ENCODE measurements at places on chromosomes 2 and 18. TPM values are rescaled to one million over a fixed set of nuclear protein-coding genes. Genes with fewer than 3 reads are reported as not detected.

DNA sequence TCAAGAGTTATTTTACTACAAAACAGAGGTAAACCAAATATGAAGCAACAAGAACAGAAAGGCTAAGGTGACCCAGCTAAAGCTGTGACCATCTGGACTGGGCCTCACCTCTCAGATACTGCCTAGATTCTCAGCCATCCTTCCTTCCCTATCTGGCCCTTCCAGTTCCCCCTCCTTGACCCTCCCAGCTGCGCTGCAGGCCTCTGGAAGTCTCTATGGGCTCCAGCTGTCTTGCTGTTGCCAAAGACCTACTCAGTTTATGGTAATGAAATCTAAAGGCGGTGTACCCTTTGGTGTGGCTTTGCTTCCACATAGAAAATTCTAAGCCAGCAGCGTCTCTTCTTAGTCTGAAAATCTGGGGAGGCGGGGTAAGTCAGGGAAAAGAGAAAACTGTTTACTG, 55.7 kb downstream of the ARHGEF33 start:
- no peaks in the 10 kb centered on the region for H3K4me1 ChIP-seq
- DNase-seq, result no peak
- H3K27ac ChIP-seq, result no peak overlapping the region

GRCh38 chr18:22468554-22468891, 50.8 kb upstream of the CTAGE1 start:
- H3K36me3 ChIP-seq, result no peaks in the 10 kb centered on the region
- H3K4me3 ChIP-seq, result no peak overlapping the region
- DNase-seq, result no peak
- peaks cover 38% of the 10 kb centered on the region for H3K4me1 ChIP-seq

DNA sequence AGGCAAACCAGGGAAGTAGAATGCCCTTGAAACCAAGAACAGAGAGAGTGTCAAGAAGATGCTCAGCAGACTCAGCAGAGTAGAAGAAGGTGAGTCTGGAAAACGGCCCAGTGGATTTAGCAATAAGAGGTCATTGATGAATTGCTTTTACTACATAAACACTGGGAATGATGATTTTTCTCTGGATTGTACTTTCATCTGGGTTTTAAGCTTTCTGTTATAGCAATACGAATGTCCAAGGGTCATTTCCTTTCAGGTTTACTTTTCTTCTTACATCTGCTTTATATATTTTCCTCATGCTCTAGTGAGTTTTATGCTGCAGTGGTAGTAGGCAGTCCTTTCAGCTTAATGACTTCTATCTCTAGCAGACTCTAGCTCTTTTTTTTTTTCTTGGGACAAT, 16.9 kb downstream of the EML6 start:
- H3K4me1 ChIP-seq, result no peaks in the 10 kb centered on the region
- no peak overlapping the region for H3K4me3 ChIP-seq
- no peak overlapping the region for H3K27ac ChIP-seq
- H3K27me3 ChIP-seq, result peaks cover 6% of the 10 kb centered on the region
- no peak for DNase-seq
- H3K36me3 ChIP-seq, result no peaks in the 10 kb centered on the region

DNA sequence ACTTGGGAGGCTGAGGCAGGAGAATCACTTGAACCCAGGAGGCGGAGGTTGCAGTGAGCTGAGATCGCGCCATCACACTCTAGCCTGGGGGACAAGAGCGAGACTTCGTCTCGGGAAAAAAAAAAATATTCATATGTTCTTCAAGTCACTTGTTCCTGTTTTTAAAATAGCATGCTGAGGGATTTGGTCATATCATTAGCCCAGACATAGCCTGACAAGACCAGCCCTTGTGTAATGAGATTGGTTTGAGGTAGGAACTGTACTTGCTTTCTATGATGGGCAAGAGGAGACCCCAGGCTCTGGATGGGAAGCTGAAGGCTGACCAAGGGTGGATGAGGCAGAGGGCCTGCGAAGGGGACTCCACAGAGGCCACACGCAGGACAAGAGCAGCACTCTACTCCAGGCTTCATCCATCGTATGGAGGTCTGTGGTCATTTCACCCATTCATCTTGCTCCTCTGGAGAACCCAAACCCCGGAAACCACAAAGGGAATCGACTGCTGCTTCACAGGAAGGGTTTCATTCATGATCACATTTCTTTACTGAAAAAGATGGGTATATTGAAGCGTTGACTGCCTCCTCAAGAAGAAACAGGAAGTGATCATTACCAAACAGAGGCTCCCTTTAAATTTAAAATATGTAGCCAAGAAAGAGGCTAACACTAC, 87.1 kb upstream of the ZNF397 start:
- H3K27ac ChIP-seq, result peak overlapping the region; percentile 82
- H3K36me3 ChIP-seq, result peaks cover 4% of the 10 kb centered on the region
- H3K27me3 ChIP-seq, result no peaks in the 10 kb centered on the region

- no peak overlapping the region for H3K27ac ChIP-seq
- peaks cover 19% of the 10 kb centered on the region for H3K36me3 ChIP-seq
- peaks cover 11% of the 10 kb centered on the region for H3K27me3 ChIP-seq
- no peaks in the 10 kb centered on the region for H3K4me1 ChIP-seq
- DNase-seq, result no peak
- no peak overlapping the region for H3K4me3 ChIP-seq
Measured at GRCh38 chr2:135119582-135119981, 67.5 kb downstream of the RAB3GAP1 start.

DNA sequence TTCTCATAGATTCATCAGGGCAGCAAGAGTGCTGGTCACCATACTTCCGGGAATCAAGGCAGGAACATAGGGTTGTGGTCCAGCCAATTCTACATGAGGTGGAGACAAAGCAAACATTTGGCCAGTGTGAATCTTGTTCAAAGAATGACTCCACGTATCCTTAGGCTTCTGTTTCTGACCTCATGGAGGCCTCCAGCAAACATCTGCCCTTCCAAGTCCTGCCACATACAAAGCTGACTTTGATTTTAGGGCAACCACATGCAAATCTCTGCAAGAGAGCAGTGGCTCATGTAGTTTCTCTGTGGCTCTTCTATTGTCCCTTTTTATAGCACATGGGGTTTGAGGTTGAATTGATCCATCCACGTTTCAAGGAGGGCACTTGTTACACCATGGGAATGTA, 132.1 kb upstream of the MMADHC start:
- H3K4me1 ChIP-seq, result no peaks in the 10 kb centered on the region
- no peak for DNase-seq
- no peak overlapping the region for H3K27ac ChIP-seq
- peaks cover 3% of the 10 kb centered on the region for H3K27me3 ChIP-seq
- no peaks in the 10 kb centered on the region for H3K36me3 ChIP-seq

DNA sequence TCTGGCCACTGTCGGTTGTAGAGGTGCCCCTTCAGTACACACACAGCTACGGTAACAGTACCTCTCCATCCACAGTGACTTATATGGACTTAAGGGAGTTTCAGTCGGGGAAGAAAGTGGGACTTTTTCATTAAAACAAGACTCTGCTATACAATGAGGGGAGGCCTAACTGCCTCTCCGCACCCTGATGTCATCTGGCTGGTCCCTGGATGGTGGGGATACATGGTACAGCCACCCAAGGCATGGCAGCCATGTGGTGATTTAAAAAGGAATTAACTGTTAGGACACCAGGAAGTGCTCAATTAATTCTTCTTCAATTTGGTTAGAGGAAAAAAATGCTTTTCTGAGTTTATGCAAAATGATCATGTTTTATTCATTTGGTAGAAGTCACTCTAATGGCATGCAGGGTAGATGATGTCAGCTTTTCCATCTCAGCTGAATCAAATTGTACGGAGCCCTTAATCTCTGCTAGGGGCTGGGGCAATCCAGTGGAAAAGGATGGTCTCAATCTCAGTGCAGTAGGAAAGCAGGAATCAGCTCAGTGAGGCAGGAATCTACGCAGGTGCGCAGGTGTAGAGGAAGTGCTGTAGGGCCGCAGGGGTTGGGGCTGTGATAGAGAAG, 243.9 kb downstream of the PRKCE start:
- H3K36me3 ChIP-seq, result no peaks in the 10 kb centered on the region
- peaks cover 28% of the 10 kb centered on the region for H3K4me1 ChIP-seq
- H3K27ac ChIP-seq, result no peak overlapping the region
- no peak overlapping the region for H3K4me3 ChIP-seq

RAX gene
- polyA plus RNA-seq, result not detected

GRCh38 chr2:32862269-32863055, 84.3 kb upstream of the LTBP1 start:
- peak overlapping the region; percentile 75 for H3K4me3 ChIP-seq
- peak overlapping the region; percentile 33 for H3K27ac ChIP-seq
- DNase-seq, result peak; percentile 35
- peaks cover 3% of the 10 kb centered on the region for H3K27me3 ChIP-seq
- peaks cover 36% of the 10 kb centered on the region for H3K4me1 ChIP-seq

AAK1 gene
- 23.1 TPM for polyA plus RNA-seq

- peaks cover 2% of the 10 kb centered on the region for H3K27me3 ChIP-seq
- H3K27ac ChIP-seq, result no peak overlapping the region
- DNase-seq, result no peak
- peaks cover 26% of the 10 kb centered on the region for H3K36me3 ChIP-seq
Measured at GRCh38 chr2:190987116-190987515, 26.9 kb downstream of the STAT1 start.

DNA sequence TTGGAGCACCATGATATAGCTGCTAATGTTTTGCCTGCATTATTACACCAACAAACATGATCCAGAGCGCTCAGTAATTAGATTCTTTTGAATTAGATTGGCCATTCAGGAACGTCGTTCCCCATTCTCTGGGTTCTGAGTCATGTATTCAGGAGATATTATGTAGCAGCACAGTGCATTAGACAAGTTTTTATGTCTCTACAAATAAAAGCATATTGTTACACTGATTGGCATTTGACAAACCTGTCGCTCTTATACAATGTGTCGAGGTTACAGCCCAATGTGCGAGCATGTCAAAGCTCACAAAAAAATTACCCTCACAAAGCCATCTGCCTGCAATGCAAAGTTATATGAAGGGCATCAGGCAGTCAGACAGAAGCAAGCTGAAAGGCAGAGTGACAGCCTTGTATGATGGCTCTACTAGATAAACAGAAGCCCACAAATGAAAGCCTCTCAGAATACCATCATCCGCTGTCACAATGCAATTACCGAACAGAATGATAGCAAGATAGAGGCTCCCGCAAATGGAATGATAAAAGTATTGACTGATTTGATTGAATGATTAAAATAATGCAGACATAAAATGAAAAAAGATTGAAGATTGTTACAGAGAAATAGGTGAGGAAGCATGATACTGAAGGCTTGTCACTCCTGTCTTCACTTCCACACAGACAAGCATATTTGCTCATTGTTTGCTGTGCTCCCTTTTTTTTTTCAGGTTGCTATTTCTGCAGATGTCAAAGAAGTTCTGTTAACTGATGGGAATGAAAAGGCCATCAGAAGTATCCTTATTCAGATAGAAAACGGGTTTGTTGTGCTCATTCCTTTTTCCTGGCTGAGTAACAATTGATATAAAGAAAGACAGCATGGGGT, 234.6 kb upstream of the SIX3 start:
- peaks cover 9% of the 10 kb centered on the region for H3K4me1 ChIP-seq
- H3K27me3 ChIP-seq, result peaks cover 1% of the 10 kb centered on the region
- no peak for DNase-seq
- H3K27ac ChIP-seq, result no peak overlapping the region
- H3K36me3 ChIP-seq, result peaks cover 11% of the 10 kb centered on the region

DNA sequence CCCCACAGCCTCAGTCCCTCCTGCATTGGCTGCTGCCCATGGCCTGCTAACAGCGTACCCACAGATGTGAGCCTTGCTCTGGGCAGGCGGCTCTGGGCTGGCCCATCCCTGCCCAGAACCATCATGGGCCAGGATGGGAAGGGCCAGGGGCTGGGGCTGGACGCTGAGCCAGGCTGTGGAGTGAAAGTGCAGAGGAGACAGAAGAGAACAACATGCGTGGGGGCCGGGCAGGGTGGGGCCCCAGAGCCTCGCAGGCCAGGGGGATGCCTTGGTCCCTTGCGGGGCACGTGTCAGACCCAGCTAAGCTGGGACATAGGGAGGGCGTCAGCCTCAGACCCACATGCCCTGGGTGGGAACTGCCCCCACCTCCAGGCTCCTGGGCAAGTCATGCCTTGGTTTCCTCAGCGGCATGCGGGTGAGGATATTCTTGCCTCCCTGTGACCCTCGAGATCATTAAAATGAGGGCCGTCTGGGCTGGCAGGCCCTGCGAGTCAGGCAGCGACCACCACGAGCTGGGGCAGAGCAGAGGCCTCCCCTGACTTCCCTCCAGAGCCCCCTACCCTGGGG, 27.3 kb downstream of the GPC1 start:
- peaks cover 2% of the 10 kb centered on the region for H3K4me1 ChIP-seq
- no peaks in the 10 kb centered on the region for H3K36me3 ChIP-seq
- H3K4me3 ChIP-seq, result no peak overlapping the region
- DNase-seq, result no peak

CD8A gene
- polyA plus RNA-seq, result 76.9 TPM

DNA sequence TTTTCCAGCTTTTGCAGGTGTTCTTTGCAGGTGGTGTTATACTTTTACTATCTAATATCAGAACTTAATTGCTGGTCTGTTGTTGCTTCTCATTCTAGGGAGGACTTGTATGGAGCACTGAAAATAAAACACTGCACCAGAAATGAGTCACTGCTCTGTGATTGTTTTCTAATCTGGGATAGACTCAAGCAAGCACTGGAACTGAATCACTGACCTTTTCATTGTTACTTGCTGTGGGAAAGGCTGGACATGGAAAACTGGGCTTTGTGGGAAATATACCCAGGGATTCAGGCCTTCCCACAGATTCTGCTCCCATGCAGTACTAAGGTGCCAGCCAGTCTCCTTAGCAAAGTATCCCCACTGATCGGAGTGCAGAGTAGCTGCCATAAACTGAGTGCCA, 470.0 kb upstream of the GCFC2 start:
- H3K4me3 ChIP-seq, result no peak overlapping the region
- peaks cover 4% of the 10 kb centered on the region for H3K36me3 ChIP-seq
- no peak overlapping the region for H3K27ac ChIP-seq
- no peaks in the 10 kb centered on the region for H3K4me1 ChIP-seq
- no peak for DNase-seq
- H3K27me3 ChIP-seq, result no peaks in the 10 kb centered on the region

- H3K4me1 ChIP-seq, result no peaks in the 10 kb centered on the region
- no peak overlapping the region for H3K4me3 ChIP-seq
- peaks cover 3% of the 10 kb centered on the region for H3K36me3 ChIP-seq
- H3K27me3 ChIP-seq, result no peaks in the 10 kb centered on the region
- DNase-seq, result no peak
Measured at GRCh38 chr2:173680574-173680973, 284.6 kb downstream of the SP3 start.

DNA sequence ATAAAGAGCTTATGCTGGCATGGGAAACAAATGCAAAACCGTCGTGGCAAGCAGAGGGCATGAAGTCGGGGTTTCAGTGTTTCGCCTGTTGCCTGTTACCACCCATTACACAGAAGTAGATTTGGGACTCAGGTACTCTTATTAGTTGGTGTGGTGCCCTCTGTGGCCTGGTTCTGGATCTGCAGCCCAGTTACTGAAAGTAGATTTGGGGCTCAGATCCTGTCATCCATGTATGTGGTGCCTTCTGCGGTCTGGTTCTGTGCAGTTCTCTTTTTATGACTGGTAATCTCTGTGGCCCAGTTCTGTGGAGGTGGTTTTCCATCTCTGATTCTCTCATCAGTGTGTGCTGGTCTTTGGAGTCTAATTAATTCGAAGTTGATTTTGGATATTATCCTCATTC, 45.2 kb downstream of the ADNP2 start:
- no peaks in the 10 kb centered on the region for H3K36me3 ChIP-seq
- H3K4me3 ChIP-seq, result no peak overlapping the region
- no peaks in the 10 kb centered on the region for H3K4me1 ChIP-seq
- no peak overlapping the region for H3K27ac ChIP-seq
- DNase-seq, result peak; percentile 12
- no peaks in the 10 kb centered on the region for H3K27me3 ChIP-seq

C2orf80 gene
- not detected for polyA plus RNA-seq

SH2D6 gene
- polyA plus RNA-seq, result not detected

SOWAHC gene
- not detected for polyA plus RNA-seq

LRRC30 gene
- not detected for polyA plus RNA-seq

FBXO48 gene
- not detected for polyA plus RNA-seq

- H3K4me1 ChIP-seq, result peaks cover 53% of the 10 kb centered on the region
- peak overlapping the region; percentile 72 for H3K27ac ChIP-seq
- H3K27me3 ChIP-seq, result peaks cover 11% of the 10 kb centered on the region
- DNase-seq, result no peak
- peaks cover 19% of the 10 kb centered on the region for H3K36me3 ChIP-seq
Measured at GRCh38 chr2:98601532-98602132, 6.7 kb downstream of the COA5 start.

Measured in immature natural killer cell (primary cell).